ENCODE measurements at places on chromosomes 16 and 17.
A peak's percentile ranks its signal among the peaks of the same experiment; 100 is the strongest.

- DNase-seq = no peak
These were observed 16.2 kb downstream of the LUC7L start for GRCh38 chr16:212999-213398.

DNA sequence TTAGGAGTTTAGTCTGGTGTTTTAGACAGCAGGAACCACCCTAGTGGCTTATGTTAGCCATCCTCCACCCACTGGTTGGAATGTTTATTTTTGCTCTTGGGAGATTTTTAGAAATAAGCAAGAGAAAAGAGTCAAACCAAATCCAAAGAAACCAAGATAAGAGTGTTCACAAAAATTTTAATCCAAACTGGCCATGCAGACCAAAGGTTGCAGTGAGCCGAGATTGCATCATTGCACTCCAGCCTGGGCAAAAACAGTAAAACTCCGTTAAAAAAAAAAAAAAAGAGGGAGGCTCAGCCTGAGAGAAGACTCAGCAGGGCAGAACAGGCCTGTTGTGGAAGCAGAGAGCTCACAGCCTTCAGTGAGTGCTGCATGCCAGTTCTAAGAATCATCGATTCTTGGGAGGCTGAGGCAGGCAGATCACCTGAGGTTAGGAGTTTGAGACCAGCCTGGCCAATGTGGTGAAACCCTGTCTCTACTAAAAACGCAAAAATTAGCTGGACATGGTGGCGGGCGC, 12.2 kb upstream of the C16orf54 start:
- DNase-seq = no peak

- no peak for DNase-seq
These were observed 94.4 kb downstream of the SPACA3 start for GRCh38 chr17:33086041-33086440.

DNA sequence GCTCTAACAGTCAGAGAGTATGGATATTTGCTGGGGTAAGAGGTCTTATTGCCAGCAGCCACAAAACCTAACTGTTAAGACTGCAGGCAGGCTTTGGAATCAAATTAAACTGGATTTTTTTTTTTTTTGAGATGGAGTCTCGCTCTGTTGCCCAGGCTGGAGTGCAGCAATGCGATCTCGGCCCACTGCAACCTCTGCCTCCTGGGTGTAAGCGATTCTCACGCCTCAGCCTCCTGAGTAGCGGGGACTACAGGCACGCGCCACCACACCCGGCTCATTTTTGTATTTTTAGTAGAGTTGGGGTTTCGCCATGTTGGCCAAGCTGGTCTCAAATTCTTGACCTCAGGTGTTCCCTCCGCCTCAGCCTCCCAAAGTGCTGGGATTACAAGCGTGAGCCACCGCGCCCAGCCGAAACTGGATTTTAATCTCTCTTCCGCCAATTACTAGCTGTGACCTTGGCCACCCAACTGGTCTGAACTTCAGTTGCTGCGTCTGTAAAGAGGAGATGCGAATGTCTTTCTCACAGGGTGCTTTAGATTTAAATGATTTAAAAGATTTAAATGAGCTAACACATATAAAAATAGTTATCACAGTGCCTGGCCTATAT, 842 bp downstream of the MRPL10 start:
- DNase-seq = no peak

DNA sequence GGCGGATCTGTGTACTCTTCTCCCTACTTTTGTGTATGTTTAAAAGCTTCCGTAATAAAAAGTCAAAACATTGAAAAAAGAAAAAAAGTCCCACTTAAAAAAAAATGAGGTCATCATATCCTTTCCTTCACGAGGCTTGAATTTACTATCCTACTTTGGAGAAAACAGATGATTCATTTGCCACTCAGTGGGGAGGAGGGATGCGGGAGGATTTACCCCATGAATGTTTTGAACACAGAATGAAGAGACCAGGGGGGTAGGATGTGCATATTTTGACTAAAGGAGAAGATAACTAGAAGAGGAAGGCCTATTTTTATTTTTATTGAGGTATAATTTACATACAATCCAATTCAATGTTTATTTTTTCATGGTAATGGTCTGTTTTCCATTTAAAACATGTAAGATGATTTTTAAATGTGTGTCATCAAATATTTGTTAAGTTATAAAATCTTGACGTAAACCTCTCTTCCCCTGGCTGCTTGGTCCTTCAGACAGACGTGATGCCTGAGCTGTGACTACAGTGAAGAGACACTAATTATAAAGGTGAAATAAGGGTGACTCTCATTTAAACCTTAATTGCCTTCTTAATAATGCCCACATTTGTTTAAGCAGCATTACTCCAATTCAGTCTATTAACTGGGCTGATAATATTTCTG, 135.4 kb upstream of the AXIN2 start:
- no peak for DNase-seq

DNA sequence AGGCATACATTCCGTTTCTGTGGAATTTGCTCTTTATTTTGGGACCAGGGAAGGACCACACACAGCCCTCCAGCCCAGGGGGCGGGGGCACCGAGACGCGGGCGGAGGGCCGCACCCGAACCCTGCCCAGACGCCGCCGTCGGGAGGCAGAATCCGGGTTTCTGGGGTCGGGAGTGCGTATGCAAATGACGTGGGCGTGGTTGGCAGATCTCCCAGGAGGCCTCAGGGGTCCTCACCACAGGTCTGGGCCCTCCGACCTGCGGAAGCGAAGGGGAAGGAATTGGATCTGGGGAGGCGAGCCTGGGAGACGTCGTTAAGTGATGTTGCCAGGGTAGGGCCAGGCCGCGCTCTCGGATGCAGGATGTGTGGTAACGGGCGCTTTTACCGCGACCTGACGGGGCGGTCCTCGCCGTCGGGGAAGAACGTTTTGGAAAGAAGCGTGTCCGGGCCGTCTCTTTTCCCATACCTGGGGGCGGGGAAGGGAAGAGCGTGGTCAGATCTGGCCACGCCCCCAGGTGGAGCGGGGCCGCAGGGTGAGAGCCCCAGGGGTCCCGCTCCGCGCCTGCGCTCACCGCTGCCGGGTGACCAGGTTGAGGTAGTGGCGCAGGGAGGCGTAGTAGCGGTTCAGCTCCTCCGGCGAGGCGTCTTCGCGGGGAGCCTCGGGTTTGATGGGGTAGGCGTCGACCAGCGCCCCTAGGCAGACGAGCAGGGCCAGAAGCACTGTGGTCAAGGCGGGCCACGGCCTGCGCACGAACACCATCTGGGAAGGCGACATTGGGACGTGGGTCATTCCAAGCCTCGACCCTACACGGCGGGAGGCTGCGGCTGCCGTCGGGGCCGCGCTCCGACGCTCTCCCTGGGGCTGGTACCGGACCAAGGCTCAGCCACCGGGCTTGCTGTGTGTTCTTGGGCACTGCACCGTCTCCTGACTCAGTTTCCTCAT, 745 bp downstream of the PYY start:
- DNase-seq = no peak

GRCh38 chr17:15952916-15953790, 8.2 kb downstream of the ADORA2B start:
- no peak for DNase-seq

GRCh38 chr16:9798474-9798873, 383.8 kb downstream of the GRIN2A start:
- no peak for DNase-seq

GRCh38 chr16:55248058-55248457, 75.9 kb upstream of the IRX6 start:
- no peak for DNase-seq

- no peak for DNase-seq
These were observed 30.4 kb upstream of the PAFAH1B1 start for GRCh38 chr17:2563061-2563460.

- DNase-seq = peak; percentile 85
These were observed 363 bp upstream of the MIF4GD start for GRCh38 chr17:75271233-75271954.

DNA sequence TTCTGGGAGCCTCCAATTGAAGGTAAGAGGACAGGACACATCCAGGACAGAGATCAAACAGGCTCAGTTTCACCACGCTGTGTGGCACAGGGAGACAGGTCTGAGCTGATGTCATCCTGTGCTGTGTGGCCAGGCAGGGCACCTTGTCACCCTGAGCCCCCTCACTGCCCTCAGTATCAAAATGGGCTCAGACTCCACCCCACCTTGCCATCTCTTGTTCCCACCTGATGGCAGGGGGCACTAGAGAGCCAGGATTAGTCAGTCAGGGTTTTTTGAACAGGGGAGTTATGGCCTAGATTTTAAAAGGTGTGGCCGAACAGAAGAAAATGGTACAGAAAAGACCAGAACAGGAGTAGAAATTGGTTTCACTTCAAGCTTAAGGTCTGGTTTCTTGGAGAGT, 2.6 kb downstream of the KAT2A start:
- peak; percentile 39 for DNase-seq

GRCh38 chr17:14305785-14306496, 5.1 kb downstream of the HS3ST3B1 start:
- no peak for DNase-seq

DNA sequence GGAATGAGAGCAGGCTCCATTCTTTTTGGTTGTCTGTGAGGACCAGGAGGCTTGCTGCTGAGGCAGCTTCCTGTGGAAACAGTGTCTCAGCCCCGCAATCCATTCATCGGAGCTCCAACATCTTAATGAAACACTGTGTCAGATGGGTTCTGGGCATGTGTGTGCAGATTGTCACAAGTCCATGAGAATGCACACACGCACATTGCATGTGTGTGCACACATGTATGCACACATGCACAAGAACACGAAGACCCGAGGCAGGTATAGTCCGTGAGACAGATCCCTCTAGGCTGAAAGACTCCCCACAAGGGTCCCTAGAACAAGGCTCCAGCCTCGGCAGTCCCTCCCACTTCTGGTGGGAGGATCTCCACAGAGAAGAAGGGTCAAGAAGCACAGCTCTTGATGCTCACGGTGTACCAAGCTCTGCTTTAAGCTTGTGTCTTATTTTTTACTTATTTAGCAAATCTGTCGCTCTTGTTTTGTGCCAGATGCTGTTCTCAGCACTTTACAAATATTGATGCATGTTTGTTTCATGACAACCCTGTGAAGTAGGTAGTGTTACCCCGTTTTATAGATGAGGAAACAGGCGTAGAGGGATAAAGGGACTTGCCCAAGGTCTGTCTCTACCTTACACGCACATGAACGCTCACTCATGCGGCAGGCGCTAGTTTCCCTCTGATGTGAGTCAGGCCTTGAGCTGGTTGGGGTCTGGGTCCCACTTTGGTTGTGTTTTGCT, 213.1 kb downstream of the SEC14L1 start:
- no peak for DNase-seq

DNA sequence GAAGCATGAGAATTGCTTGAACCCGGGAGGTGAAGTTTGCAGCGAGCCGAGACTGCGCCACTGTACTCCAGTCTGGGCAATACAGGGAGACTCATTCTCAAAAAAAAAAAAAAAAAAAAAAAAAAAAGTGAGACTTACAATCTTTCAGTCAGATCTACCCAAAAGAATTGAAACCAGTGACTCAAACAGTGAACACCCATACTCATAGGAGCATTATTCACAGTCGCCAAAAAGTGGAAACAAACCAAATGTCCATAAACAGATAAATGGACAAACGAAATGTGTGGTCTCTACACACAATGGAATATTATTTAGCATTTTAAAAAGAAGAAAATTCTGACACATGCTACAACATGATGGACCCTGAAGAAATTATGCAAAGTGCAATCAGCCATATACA, 9.1 kb upstream of the SCNN1B start:
- no peak for DNase-seq

DNA sequence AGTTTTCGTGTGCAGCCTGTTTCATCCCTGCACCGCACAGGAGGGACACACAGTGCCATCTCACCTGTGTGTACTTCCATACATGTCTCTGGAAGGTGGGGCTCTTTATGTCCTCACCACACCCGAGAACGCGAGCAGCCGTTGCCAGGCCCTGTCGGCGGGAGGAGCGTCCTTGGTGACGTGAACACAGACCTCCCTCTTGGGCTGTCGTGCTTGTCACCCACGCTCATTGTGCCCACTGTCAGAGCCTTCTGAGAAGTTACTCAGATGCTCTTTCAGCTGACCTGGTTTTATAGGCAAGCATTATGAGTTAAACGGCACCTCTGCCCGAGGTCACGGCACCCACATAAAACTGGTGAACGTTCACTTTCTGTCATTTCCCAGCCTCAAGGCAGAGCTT, 40.2 kb downstream of the ZNF750 start:
- DNase-seq = no peak

DNA sequence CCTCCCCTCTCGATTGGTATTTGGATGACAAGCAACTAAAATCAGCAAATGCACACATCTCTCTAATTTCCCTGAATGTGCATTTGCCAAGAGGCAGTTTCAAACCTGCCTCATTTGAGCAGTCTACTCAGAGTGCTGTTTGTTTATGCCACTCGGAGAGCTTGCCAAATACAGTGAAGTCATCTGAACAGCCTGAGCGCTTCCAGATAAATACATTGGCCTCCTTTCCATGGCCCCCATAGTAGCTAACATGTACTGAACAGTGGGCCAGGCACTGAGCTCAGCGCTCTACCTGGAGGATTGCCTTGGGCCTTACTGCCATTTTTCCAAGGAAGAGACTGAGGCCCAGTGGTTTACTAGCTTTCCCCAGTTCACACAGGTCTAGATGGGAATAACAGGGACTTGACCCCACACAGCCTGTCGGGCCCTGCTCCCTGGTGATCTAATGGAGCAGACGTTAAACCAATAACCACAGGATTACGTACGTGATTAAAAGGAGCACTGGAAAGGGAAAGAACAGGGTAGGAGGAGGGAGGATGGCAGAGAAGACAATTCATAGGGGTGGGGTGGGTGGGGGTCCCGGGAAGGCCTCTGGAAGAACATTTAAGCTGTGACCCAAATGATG, 18.7 kb upstream of the ANKRD40CL start:
- no peak for DNase-seq

- DNase-seq = no peak
These were observed 1.4 kb downstream of the SLC4A1 start for GRCh38 chr17:44266402-44267164.

- no peak for DNase-seq
These were observed 13.1 kb upstream of the DUSP14 start for GRCh38 chr17:37476431-37477120.

- DNase-seq = no peak
These were observed 592 bp downstream of the ALDOA start for GRCh38 chr16:30065943-30066760.

- no peak for DNase-seq
These were observed 32.2 kb upstream of the CCL2 start for GRCh38 chr17:34222722-34223497.

DNA sequence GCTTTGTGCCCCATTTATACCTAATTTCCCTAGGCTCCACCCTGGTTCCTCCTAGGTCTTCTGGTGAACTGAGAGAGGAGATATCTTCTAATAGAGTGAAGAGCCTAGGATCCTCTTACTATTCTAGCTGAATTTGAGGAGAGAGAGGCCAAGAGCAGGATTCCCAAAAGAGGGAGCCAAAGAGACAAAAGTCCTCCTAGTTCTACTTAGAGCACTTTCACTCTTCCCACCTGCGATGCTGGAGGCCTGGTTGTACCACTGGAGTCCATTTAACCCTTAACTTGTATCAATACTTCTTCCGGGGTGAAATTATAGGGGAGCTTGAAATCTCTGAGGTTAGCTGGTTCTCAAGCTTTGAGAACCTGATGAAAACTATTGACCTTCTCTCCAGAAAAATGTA, 3.4 kb upstream of the SSH2 start:
- DNase-seq = no peak

- DNase-seq = no peak
These were observed 38.2 kb upstream of the NUDT7 start for GRCh38 chr16:77684181-77684526.
